Progenitor cell of endocrine pancreas (in vitro differentiated cells): ENCODE measurements at places on chromosomes 1 and 21.

DNA sequence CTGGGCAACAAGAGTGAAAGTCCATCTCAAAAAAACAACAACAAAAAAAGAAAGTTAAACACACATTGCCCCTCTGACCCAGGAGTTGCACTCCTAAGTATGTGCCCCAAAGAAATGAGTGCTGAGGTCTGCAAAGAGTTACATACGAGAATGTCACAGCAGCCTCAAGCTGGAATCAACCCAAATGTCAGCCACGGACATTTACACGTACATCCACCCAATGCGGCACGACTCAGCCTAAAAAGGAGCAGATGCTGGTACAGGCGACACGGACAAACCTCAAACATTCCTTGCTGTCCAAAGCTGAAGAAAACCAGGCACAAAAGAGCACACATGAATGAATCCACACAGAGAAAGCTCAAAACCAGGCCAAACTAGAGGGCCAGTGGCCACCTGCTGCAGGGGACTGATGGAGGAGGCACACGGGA, 46.8 kb upstream of the ECE1 start:
- peaks cover 67% of the 10 kb centered on the region for H3K4me1 ChIP-seq
- no peak overlapping the region for H3K4me3 ChIP-seq

DNA sequence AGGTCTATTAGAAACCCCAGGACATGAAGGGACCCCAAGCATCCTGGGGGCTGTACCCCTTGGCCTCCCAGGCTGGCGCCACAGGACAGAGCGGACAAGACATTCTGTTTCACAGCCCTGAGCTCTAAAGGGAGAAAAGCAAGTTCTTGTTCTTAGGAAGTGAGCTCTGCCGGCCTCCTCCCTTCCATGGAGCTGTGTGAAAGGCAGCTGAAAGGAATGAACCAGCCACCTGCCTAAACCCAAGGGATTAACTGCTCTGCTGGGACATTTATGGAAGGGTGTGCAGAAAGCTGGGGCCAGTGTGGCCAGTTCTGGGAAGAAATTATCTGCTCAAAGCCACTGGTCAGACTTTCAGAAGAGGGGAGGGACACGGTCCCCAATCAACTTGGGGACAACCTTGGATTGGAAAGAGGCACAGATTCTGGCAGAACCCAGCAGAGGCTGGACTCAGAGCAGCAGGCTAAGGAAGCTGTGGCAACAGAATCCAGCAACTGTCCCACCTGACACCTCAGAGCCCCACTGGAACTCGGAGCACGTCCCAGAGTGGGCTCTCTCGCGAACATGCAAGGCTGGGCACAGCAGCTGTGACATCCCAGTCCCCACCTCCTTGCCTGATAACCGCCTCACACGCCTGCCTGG, 2.1 kb downstream of the KLHL21 start:
- H3K36me3 ChIP-seq: peaks cover 5% of the 10 kb centered on the region
- peaks cover 23% of the 10 kb centered on the region for H3K4me1 ChIP-seq
- no peaks in the 10 kb centered on the region for H3K27me3 ChIP-seq
- peak overlapping the region; percentile 87 for H3K4me3 ChIP-seq
- DNase-seq: no peak

DNA sequence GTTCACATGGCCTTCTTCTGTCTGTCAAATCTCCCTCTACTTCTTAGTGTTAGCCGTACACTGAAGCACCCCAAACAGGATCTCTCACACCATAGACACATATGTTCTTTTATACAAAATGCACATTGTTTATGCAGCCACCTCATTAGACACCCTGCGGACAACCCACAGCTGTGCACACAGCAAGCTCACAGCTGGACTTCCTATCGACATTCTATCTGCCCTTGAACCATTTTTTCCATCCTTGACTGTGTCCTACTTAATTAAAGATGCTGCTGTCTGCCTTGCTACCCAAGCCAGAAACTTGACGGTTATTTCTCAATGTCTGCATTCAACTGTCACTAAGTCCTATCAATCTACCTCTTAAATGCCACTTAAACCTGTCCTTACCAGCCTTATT, 3.2 kb upstream of the ZBTB21 start:
- DNase-seq: no peak
- peaks cover 14% of the 10 kb centered on the region for H3K27me3 ChIP-seq
- no peak overlapping the region for H3K27ac ChIP-seq
- H3K4me3 ChIP-seq: peak overlapping the region; percentile 37
- H3K36me3 ChIP-seq: no peaks in the 10 kb centered on the region

DNA sequence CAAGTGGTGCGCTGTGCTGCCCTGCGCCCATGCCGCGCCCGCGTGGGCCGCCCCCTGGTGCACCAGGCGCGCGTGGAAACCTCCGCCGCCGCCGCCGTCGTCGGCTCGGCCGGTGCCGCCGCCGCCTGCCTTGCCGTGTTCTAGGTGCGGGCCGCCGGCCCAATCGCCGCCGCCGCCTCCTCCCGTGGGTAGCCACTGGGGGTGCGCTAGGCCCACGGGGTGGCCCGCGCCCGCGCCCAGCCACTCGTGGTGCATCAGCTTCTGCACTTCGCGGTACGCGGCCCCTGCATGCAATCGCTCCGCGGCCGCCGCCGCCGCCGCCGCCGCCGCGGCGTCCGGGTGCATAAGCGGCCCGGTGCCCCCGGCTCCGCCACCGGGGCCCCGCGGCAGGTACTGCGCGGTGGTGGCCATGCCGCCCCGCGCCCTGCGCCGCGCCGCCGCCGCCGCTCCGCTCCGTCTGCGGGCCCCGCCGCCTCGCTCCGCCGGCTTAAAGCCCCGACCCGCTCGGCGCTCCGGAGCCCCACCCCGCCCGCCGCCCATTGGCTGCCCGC, at the start of gene POU3F1:
TSS of gene POU3F1 (minus strand) at position 461 of the 551 bp plus-strand sequence. CDS start at position 411, 50 bp downstream.
- H3K4me1 ChIP-seq: peaks cover 1% of the 10 kb centered on the region
- H3K4me3 ChIP-seq: peak within 1 kb of the TSS; percentile 71
- no peak for DNase-seq

- DNase-seq: no peak
- no peaks in the 10 kb centered on the region for H3K4me1 ChIP-seq
- no peaks in the 10 kb centered on the region for H3K36me3 ChIP-seq
- no peak overlapping the region for H3K4me3 ChIP-seq
- peaks cover 40% of the 10 kb centered on the region for H3K27me3 ChIP-seq
- no peak overlapping the region for H3K27ac ChIP-seq
Observed at GRCh38 chr1:110800079-110800478, 72.9 kb upstream of the CD53 start.

DNA sequence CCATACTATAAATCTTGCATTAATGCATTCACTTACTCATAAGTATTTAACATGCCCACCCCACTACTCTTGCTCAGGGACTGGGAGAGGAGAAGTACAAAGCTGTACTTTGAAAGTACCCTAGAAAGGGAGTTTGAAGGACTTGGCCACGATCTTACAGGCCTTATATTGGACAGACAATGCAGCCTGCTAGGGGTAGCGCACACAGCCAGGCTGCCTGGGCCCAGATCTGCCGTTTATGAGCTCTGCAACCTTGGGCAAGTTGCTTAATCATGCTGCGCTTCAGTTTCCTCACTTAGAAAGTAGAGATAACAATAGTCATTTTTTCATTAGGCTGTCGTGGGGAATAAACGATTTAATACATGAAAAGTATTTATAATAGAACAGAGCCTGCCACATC, 110.1 kb downstream of the CDC7 start:
- no peaks in the 10 kb centered on the region for H3K36me3 ChIP-seq
- no peak overlapping the region for H3K27ac ChIP-seq
- peaks cover 2% of the 10 kb centered on the region for H3K4me1 ChIP-seq
- DNase-seq: no peak

DNA sequence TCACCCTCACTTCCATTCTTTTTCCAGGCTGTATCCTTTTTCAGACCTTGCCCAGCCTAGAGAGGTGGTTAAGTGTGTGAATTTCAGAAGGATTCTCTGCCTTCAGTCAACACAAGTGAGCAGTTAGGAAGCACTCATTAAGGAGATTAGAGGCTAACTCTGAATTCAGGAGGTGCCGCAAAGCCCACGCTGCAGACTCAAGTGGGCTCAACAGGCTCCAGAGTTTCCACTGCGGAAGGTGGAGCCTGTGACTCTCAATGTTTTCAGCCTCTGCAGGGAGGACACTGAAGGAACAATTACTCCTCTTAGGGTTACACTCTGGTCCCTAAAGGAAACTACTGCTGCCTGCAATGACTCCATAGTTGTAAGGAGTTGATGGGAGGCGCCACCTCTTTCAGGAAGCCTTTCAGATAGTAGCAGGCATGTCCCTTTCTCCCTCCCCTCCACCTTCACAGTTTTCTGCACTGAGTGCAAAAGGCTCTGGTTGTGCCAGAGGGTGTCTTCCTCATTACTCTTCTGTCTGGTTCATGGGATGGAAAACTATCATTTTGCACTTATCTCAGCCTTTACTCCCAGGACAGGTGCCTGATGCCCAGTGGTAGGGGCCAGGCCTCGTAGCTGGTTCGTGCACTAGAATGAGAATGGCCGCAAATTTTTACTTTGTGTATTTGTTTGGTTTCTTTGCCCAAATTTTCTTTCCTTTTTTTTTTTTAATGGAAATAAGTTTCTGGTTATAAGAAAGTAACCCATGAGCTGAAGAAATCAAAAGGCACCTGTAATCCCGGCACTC, 55.2 kb upstream of the SELENON start:
- H3K4me1 ChIP-seq: peaks cover 1% of the 10 kb centered on the region
- DNase-seq: no peak
- H3K36me3 ChIP-seq: no peaks in the 10 kb centered on the region
- no peak overlapping the region for H3K27ac ChIP-seq
